ENCODE measurements at places on chromosomes 11 and 22. TPM values are rescaled to one million over a fixed set of nuclear protein-coding genes. Genes with fewer than 3 reads are reported as not detected.
A peak's percentile ranks its signal among the peaks of the same experiment; 100 is the strongest.

DNA sequence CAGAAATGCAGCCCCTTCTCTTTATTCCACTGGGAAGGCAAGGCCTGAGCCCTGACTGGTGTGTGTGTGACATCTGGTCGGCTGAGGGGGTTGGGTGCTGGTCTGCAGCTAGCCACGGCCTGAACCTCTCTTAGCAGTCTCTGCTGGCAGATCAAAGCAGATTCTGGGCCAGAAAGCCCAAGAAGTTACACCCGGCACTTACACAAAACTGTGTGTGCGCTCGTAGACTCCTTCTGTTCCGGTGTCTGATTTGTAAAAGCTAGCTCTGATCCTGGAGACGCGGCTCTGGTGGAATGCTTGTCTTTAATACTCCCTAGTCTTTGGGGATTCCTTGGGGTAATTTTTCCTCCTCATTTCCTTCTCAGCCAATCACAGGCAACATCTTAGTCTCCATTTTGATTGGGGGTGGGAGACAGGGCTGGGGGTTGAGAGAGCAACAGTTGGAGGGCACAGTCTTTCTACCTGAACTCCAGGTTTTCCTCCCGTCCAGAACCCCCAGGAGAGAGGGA is 5.5 kb downstream of the PKNOX2 start:
- no peak overlapping the region for H3K27ac ChIP-seq
- peaks cover 28% of the 10 kb centered on the region for H3K27me3 ChIP-seq
- H3K36me3 ChIP-seq, result no peaks in the 10 kb centered on the region
- no peak for DNase-seq
- H3K4me1 ChIP-seq, result peaks cover 19% of the 10 kb centered on the region

DNA sequence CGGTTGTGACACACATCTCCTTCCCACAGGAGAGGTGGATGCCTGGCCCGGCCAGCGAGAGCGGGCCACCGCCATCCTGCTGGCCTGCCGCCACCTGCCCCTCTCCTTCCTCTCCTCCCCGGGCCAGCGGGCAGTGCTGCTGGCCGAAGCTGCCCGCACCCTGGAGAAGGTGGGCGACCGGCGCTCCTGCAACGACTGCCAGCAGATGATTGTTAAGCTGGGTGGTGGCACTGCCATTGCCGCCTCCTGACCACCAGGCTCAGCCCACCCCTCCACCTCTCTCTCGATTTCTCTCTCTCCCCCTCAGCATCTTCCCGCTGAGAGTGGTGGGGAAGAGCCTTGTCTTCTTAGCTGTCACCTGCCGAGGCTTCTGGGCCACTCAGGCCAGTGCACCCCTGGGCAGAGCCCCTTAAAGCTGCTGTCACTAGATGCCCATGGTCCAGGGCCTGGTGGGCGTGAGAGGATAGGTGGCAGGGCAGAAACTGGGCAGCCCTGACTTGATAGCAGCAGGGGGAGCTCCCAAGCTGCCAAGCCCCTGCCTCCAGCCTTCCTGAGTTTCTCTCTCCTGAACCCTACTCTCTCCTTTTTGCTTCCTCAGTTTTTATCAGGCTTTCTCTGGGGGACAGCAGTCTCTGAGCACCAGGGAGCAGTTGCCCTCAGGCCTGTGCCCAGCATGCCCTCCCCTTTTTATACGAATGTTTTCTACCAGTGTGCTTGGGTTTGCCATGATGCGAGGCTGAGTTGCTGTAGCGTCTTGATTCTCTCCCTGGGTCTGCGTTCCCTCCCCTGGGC is 9.3 kb downstream of the SHISA8 start:
- H3K27me3 ChIP-seq, result no peaks in the 10 kb centered on the region
- no peak overlapping the region for H3K27ac ChIP-seq
- H3K4me1 ChIP-seq, result peaks cover 32% of the 10 kb centered on the region
- H3K36me3 ChIP-seq, result peaks cover 10% of the 10 kb centered on the region
- no peak overlapping the region for H3K4me3 ChIP-seq

DNA sequence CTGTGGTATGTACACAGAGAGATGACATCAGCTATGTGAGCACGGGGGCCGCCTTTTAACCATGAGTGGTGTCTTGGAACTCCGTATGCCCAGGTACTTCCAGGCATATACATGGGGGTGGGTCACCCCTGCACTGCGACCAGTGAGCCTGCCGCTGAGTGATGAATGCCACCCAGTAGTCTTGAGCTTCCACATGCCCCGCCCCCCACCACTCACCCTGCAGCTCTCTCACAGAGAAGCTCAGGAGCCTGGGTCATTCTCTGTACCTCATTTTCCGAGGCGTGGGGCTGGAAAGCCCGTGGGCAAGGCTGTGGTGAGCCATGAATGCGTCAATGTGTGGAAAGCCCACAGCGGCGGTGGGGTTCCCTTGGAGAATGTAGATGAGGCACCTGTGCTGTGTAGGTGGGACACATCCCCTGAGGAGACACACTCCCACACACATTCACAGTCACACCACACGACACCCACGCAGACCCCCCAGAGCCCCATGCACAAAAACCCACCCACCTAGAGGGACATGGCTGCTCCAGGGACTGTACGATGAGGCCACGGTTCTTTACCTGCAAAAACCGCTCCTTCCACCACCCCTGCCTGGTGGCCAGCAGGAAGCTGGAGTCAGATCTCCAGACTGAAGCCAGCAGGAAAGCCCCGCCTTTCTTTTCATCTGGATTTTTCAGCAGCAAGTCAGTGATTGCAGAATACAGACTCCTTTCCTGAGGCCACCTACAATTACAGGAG is 67.6 kb downstream of the PIWIL3 start:
- no peak for DNase-seq
- no peak overlapping the region for H3K4me3 ChIP-seq
- no peak overlapping the region for H3K27ac ChIP-seq
- H3K36me3 ChIP-seq, result no peaks in the 10 kb centered on the region

SIK3 gene
- polyA plus RNA-seq, result 9.8 TPM

DNA sequence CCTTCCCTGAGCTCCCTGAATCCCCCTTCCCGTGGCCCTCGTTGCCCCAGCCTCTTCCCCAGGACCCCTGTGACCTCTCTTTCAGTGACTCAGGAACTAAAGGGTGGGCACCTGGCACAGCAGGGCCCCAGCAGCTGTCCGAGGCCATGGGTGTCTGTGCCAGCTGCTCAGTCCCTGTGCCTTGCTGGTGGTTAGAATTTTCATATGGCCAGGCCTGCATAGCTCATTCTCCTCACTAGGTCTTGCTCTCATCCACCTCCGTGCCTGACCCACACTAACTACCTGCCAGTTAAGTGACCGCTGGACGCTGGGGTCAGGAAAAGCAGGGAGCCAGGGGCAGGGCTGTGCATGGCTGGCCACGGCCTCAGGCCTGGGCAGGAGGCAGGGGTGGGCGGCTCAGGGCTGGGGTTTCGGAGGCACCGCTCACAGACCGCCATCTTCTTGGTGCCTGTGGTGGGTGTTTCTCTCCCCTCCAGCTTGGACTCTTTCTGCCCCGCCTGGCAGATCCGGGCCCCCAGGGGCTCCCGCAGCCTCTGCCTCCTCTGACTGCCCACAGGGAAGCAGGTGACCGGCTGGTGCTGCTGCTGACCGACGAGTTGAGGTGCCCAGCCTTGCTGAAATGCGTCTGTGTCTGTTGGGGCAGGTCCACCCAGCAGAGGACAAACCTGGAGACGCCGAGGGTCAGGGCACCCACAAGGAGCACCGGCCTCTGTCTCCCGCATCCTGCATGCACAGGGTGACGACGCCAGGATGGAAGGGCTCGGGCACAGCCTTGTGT is 20.3 kb downstream of the MRGPRD start:
- H3K4me1 ChIP-seq, result peaks cover 11% of the 10 kb centered on the region
- no peak overlapping the region for H3K4me3 ChIP-seq
- DNase-seq, result no peak
- H3K36me3 ChIP-seq, result no peaks in the 10 kb centered on the region

PDE3B gene
- 32.8 TPM for polyA plus RNA-seq

GRCh38 chr11:47850337-47850736 is 2.2 kb upstream of the NUP160 start:
- H3K27me3 ChIP-seq, result no peaks in the 10 kb centered on the region
- peaks cover 32% of the 10 kb centered on the region for H3K4me1 ChIP-seq
- H3K27ac ChIP-seq, result peak overlapping the region; percentile 67

DNA sequence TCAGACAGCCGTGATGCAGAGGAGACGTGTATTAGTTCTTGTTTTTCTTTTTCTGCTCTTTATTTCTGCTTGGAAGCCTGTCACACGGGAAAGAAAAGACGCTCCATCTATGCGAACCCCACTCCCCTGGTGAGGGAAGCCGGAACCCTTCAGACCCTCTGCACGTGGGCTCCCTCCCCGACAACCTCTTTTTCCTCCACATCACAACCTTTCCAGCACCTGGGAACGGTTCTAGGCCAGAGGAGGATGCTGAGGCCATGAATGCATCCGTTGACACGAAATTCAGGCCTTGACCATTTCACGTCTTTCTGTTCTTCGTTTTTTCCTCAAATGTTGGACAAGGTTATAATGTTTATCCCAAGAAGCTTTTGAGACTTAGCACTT is 85.3 kb upstream of the WNT7B start:
- H3K36me3 ChIP-seq, result peaks cover 3% of the 10 kb centered on the region
- no peak overlapping the region for H3K4me3 ChIP-seq
- DNase-seq, result no peak
- peaks cover 17% of the 10 kb centered on the region for H3K4me1 ChIP-seq
- no peak overlapping the region for H3K27ac ChIP-seq

- H3K36me3 ChIP-seq, result no peaks in the 10 kb centered on the region
- H3K27ac ChIP-seq, result no peak overlapping the region
- H3K4me3 ChIP-seq, result no peak overlapping the region
- H3K27me3 ChIP-seq, result no peaks in the 10 kb centered on the region
- no peak for DNase-seq
These were observed 55.5 kb downstream of the CHRDL2 start for GRCh38 chr11:74675761-74676160.

DNA sequence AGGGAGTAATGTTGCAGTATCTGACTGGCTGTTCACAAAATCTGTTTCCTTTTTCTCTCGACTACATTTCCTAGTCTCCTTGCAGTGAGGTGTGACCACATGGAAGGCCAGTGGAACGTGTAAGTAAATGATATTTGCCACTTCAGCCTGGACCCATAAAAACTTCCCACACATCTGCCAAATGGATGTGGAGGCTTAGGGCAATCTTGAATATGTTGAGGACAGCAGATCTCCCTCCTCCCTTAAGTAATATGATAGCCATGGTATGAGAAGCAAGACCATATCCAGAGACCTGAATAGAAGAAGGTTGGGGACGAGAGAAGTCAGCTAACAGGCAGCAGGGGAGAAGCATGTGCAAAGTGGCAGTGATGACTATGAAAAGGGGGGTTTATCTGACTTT is 33.0 kb upstream of the C11orf87 start:
- H3K27ac ChIP-seq, result no peak overlapping the region
- H3K27me3 ChIP-seq, result no peaks in the 10 kb centered on the region
- H3K4me1 ChIP-seq, result no peaks in the 10 kb centered on the region
- DNase-seq, result no peak

ACR gene
- not detected for polyA plus RNA-seq

- peak overlapping the region; percentile 76 for H3K27ac ChIP-seq
- H3K27me3 ChIP-seq, result no peaks in the 10 kb centered on the region
- peak overlapping the region; percentile 81 for H3K4me3 ChIP-seq
- H3K36me3 ChIP-seq, result no peaks in the 10 kb centered on the region
- DNase-seq, result peak; percentile 79
These were observed 5.7 kb downstream of the TNNI2 start for GRCh38 chr11:1844221-1845094.

DNA sequence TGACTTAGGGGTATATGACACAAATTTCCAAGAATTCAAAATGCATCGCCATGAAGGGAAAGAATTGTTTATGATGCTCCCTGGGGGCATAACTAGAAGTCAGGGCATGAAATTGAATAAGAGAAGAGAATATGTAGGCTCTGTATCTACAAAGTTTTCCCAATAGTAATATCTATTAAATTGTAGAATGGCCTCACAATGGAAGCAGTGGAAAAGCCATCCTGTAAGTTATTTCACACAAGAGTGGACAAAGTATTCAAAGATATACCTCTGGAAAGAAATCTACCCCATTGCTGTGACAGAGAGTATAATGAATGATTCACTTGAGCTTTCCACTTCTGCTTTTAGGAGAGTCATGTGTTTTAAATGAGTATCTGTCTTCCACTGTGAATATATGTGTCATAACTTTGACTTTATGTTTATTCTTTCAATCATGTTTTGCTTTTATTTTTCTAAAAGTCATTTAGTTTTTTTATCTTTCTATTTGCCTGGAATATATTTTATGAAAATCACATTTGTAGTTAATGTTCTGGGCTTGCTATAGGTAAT is 65.7 kb upstream of the DDI1 start:
- no peaks in the 10 kb centered on the region for H3K36me3 ChIP-seq
- no peak for DNase-seq
- H3K4me1 ChIP-seq, result no peaks in the 10 kb centered on the region
- H3K27ac ChIP-seq, result no peak overlapping the region
- no peak overlapping the region for H3K4me3 ChIP-seq

- H3K4me1 ChIP-seq, result peaks cover 18% of the 10 kb centered on the region
- DNase-seq, result no peak
- no peaks in the 10 kb centered on the region for H3K27me3 ChIP-seq
- H3K36me3 ChIP-seq, result no peaks in the 10 kb centered on the region
These were observed 8.1 kb upstream of the PLXNB2 start for GRCh38 chr22:50315289-50316113.

TSGA10IP gene
- polyA plus RNA-seq, result not detected

DNA sequence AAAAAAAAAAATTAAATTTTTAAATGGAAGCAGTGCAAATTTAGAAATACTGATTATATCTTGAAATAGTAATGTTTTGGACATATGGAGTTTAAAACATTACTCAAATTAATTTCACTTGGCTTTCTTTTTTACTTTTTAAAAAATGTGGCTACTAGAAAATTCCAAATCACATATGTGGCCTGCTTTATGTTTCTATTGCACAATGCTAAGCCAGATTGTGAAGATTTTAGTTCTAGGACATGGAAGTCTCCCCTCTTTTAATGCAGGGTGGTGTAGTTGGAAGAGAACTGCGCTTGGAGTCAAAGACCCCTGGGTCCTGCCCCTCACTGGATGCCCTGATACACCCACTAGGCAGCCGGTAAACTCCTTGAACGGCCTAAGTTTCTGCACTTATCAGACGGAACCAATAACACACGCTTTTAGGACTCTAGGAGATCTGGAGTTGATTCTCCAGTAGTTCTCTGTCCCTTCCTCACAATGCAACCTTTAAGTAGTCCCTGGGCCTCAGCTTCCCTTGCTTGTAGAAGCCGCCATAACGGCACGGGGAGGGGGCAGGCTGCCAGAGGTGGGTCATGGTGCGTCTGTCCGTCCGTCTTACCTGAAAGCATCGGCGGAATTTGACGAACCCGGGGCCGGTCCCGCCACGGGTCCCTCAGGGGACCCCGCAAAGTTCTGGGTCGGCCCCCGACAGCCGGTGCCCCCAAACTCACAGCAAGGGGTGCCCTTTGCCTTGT is 505 bp downstream of the FAM227A start:
- no peaks in the 10 kb centered on the region for H3K27me3 ChIP-seq
- peaks cover 21% of the 10 kb centered on the region for H3K4me1 ChIP-seq
- H3K4me3 ChIP-seq, result peak overlapping the region; percentile 96
- H3K36me3 ChIP-seq, result no peaks in the 10 kb centered on the region
- DNase-seq, result no peak
